ENCODE measurements at places on chromosomes 12 and 14.

- DNase-seq = no peak
Measured at GRCh38 chr14:20179880-20180279, 10.8 kb upstream of the OR11G2 start.

DNA sequence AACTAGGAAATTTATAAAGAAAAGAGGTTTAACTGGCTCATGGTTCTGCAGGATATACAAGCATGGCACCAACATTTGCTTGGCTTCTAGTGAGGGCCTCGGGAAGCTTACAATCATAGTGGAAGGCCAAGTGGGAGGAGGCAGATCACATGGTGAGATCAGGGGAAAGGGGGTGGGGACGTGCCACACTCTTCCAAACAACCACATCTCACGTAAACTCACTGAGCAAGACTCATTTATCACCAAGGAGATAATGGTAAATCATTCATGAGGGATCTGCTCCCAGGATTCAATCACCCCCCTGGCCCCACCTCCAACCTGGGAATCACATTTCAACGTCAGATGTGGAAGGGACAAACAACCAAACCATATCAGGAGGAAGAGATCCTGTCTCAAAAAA, 35.8 kb downstream of the NUMB start:
- no peak for DNase-seq

DNA sequence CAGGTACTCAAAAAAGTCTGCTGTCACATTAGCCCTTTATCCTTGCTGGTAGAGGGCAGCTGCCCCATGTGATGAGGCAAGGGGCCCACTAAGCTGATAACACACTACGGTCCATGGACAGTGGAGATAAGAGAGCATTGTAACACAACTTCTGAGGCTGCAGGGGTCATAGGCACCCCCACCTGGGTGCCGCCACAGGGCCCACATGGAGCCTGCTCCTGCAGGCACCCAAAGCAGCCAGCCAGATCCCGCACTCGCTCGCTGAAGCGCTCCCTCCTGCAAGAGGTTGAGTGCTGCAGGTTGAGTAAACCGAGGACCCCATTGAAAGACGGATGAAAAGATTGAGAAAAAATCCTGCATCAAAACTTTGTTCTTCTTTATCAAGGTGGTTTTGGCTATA, 566.3 kb upstream of the NOVA1 start:
- DNase-seq = no peak

DNA sequence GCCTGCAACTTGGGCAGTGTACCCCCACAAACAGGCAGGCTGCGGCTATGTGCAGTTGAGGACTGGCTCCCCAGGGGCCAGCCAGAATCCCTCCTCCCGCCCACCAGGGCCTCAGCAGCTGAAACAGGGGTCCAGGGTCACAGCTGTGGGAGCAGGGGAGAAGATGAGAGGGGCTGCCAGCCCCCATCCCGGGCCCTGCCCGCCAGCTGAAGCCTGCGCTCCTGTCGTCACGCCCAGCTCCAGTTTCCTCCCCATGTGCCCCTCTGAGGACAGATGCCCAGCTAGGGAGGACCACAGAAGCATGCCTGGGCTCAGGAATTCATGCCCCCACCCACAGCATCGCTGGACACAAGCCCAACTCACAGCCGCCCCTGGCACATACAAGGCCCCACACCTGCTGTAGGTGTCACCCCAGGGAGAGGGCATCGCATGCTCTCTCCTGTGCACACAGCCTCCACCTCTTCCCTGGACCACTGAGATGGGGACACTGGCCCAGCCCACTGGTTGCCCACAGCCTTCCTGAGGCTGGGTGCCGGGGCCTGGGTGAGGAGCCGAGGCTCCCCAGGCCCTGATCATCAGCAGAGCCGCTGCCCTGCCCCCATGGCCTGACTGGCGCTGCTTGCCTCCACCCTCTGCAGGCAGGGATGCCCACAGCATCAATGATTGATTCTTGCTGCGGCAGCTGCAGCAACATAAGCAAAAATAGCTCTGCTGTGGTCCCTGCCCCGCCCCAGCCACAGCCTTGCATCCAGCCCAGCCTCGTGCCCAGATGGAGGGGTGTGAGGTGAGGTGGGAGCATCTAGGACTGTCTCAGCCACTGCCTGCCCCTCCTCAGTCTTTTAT, 3.7 kb upstream of the CLBA1 start:
- DNase-seq = no peak

DNA sequence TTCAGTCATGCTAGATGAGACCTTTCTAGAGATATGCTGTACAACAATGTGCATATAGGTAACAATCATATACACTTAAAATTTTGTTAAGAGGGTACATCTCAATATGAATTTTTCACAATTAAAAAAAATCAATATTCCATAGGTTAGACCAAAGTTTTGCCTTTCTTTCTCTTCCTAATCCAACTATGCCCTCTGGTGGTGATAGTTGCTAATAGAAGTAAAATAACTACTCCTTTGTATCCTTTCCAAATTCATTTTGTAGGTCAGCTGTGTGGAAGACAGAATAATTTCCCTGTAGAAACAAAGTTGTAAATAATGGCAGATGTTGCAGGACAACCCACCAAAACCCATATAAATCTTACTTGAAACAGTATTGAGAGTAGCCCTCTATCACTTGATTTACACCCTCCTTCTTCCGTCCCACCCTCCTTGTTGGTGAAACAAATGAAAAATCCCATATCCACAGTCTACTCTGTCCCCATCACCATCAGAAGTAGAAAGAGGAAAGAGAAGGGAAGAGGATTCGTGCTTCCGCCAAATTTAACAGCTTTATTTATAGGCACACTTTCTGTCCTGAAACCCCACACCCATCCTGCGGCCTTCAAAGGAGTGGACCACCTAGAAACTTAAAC, 34.2 kb upstream of the KICS2 start:
- no peak for DNase-seq

- DNase-seq = no peak
Measured at GRCh38 chr14:95207475-95208233, 50.3 kb upstream of the DICER1 start.

DNA sequence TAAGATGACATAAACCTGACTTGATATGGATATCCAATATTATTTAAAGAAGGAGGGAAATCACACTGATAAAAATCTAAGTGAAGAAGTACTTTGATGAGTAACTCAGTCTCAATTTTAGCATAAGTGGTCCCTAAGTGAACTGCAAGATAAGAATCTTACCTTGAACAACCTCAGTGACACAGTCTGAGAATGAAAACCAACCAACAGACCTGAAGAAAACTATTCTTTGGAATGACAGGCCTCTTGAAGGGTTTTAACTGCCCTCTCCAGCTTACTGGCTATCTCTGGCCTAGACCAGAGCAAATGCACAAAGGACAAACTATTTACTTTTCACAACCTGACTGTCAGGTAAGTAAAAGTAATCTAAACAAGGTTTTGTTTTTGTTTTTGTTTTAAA, 44.7 kb downstream of the CPM start:
- no peak for DNase-seq

- no peak for DNase-seq
Measured at GRCh38 chr14:88992011-88992410, 167.6 kb downstream of the TTC8 start.

DNA sequence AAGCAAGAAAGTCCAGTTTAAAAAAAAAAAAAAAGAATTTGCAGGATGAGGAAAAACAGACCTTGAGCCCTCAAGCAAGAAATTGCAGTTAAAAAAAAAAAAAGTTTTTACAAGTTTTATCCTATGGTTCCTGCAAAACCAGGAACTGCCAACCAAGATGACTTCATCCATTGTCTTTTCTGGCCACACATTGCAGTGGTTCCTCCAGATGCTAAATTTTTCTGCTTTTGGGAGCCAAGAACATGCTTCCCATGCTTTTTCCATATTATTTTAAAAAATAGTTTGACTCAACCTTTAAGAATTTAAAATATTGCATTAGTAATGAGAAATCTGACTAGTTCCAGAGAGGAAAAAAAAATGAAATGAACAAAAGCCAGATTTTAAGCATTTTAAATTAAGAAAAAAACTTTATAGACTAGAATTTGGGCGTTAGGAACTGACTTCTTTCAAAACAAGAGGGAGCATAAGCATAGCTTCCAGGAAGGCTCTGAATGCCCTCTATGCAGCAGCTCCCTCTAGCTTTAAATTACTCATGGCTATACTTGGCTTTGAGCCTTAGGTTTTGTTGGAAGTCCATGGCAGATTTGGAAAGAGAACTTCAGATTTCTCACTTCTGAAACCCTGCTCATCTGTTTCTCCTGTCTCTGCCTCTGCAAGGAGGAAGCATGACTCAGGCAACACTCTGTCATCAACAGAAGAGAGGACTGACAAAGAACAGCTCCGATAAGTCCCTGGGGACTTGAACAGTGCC, 124.5 kb downstream of the GPR65 start:
- no peak for DNase-seq

DNA sequence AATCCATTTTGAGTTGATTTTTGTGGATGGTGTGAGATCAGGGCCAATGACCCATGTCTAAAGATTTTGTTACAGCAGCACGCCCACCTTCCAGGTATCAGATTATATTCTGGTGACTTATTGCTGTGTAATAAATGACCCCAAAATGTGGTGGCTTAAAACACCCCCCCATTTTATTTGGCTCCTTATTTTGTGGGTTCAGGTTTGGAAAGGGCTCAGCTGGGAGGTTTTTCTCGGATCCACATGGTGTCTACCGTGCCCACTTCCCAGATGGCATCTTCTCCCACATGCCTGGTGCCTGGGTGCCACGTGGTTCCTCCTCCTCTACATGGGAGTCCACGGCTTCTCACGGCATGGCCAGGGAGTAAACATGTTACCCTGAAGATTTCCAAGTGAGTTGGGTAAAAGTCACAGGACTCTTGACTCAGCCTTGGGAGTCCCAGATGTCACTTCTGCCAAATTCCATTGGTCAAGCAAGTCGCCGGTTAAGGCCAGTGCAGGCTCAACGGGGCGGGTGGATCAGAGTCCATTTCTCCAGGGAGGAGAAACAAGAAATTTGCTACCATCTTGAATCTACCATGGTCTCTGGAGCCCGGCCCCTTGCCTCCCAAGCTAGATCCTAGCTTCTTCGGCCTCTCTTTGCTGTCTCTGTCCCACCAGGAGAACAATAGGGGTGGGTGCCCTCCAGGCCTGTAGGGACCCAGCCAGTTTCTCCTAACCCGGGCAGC, 214.3 kb downstream of the KIF26A start:
- no peak for DNase-seq

DNA sequence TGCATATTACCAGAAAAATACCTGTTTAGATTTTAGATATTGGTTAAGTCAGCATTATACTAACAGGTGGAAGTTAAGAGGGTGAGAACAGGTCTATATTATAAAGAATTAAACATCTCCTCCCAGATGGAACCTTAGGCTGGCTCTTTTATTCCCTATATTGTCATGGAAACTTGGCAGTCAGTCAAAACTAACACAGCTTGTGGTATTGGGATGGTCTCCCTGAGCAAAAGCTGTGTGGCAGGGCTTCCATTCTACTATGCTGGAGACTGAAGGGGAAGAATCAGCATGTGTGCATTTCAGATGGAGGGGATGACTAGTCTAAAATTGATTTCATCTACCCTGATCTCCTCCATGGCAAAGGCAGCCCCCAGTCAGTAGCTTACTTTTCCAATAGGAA, 66.7 kb downstream of the SMOC1 start:
- no peak for DNase-seq

DNA sequence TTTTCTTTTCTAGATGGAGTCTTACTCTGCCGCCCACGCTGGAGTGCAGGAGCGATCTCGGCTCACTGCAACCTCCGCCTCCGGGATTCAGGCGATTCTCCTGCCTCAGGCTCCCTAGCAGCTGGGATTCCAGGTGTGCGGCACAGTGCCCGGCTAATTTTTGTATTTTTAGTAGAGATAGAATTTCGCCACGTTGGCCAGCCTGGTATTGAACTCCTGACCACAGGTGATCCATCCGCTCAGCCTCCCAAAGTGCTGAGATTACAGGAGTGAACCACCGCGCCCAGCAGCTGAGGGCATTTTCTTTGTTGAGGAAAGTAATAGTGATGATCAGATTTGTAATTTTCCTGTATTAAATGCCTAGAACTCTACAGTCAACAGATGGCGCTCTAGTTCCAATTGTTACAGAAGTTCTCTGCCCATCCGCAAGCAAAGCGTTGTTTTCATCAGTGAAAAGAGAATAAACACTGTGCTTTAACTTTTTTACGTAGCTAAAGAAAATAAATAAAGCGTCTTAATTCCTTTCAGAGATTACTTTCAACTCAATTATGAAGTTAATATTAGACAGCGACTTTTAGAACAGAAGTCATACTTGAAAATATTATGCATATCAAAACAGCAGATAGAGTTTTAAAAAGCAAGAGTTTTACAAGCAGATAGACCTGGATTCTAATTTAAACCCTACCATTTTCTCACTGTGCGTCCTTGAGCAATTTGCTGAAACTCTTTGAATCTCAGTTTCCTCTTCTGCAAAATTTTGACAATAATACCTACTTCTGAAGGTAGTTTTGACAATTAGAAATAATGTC, 335.1 kb downstream of the DUSP6 start:
- DNase-seq = no peak

DNA sequence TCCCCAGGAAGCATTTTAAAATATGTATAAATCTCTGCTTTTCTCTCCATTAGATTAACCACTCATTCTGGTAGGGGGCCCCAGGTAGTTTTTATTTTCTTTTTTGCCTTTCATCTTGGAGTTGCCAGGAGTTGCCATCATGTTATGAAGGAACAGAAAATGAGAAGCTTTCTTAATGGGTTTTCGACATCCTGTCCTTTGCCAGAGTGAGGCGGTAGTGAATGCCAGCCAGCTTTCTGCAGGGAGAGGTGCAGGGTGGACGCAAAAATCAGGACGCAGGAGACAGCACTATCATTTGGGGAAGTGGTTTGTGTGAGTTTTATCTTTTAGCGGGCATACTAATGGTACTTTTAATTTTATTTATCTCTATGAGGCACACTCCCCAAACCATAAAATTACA, 1.7 kb downstream of the RASSF8 start:
- DNase-seq = no peak

DNA sequence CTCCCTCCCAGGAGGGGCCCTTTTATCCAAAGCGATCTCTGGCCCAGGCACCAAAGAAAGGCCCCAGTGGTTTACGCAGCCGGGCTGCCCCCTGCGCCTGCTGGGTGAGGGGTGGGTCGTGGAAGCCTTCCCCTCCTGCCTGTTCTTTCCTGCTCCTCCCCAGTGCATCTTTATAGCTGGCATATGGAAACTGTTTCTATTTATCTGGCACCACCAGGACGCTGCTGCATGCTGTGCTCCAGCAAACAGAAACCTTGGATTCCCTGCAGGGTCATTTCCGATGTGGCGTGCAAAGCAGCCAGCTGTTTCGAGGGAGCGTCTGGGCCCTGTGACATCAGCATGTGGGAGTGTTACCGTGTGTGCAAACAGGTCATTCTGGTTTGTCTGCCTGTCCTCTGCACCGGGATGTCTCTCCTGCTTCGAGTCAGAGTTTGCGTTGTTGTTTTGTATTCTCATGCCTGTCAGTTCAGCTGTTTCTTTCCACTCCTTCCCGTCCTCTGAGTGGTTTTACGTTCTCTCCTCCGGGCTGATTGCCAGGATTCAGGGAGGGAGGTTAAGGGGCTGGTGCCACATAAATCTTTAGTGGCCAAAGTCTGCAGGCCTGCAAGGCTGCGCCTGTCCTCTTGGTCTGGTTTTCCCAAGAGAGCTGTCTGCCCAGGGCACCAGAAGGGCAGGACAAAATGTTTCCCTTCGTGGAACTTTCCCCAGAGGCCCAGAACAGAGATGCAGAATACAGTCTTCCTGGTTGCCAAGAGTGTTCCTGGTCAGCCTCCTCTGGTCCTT, 24.6 kb downstream of the TPCN1 start:
- DNase-seq = no peak

All from stimulated activated CD8-positive, alpha-beta memory T cell treated with anti-CD3 and anti-CD28 coated beads, Interleukin-2, amount 100 ng/mL, for 1 hour (primary cell).